ENCODE measurements at places on chromosomes 11 and 22.

GRCh38 chr11:99148352-99148751 lies 127.6 kb downstream of the CNTN5 start:
- DNase-seq: no peak

GRCh38 chr11:131987703-131988102 lies 617.3 kb downstream of the NTM start:
- no peak for DNase-seq

GRCh38 chr11:34135439-34135838 lies 30.0 kb downstream of the NAT10 start:
- DNase-seq: no peak

DNA sequence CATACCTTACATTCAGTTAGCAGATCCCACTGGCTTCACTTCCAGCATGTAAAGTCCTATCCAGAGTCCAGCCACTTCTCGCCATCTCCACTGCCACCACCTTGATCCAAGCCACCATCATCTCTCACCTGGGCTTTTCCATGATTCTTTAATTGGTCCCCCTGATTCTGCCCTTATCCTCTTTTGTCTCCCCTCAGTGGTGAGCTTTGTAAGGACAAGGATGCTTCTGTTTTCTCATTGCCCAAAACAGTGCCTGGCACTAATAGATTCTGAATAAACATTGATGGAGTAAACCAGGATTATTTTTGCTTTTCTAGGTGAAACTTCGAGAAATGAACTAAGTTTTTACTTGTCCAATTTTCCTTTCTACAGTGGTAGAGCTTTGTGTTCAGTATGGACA lies 4.4 kb downstream of the POLA2 start:
- DNase-seq: no peak

- DNase-seq: no peak
These were observed 114.1 kb upstream of the SESN3 start for GRCh38 chr11:95344932-95345642.

GRCh38 chr22:45881524-45881875 lies 95.5 kb downstream of the WNT7B start:
- DNase-seq: no peak

- no peak for DNase-seq
These were observed 5.4 kb downstream of the MUS81 start for GRCh38 chr11:65865550-65866172.

GRCh38 chr22:47444746-47445065 lies 682.3 kb downstream of the TBC1D22A start:
- no peak for DNase-seq

GRCh38 chr11:117011541-117011898 lies 86.7 kb downstream of the SIK3 start:
- peak; percentile 80 for DNase-seq

GRCh38 chr11:117425679-117426296 lies 98.1 kb downstream of the CEP164 start:
- no peak for DNase-seq

- DNase-seq: no peak
These were observed 81.0 kb downstream of the IGLL1 start for GRCh38 chr22:23498811-23499798.

- no peak for DNase-seq
These were observed 59.0 kb upstream of the SHANK2 start for GRCh38 chr11:71311176-71311925.

GRCh38 chr11:70203751-70204465 lies 812 bp downstream of the FADD start:
- peak; percentile 87 for DNase-seq

DNA sequence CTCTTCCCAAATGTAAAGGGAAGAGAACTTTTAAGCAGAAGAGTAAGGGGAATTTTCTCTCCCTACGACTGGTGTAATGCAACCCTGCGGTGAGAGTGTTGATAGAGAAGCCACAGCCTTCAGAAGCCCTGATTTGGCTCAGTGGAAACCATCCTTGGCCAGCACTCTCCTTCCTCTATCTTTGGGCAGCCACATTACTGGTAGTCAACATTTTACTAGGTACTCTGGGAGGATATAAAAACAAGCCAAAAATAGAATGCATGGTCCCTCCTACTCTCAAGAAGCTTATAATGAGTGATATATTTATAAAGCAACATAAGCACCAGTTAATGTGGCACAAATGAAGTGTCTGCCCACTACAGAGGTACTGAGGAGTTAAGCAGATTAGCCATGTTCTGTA lies 201.8 kb upstream of the NCAM1 start:
- DNase-seq: no peak

Data from fibroblast of upper back skin (primary cell).